Activated T-helper 1 cell treated with anti-CD3 and anti-CD28 coated beads, Interleukin-12 subunit alpha, Interleukin-12 subunit beta, Interleukin-2, Interleukin-4 antibody, amounts not matched to agents 30 ng/mL and 10 ng/mL and 1 ng/mL, durations not matched to agents 14 hours and 24 hours and 36 hours (primary cell): ENCODE measurements at places on chromosomes 4 and X. TPM values are rescaled to one million over a fixed set of nuclear protein-coding genes. Genes with fewer than 3 reads are reported as not detected.

GRCh38 chr4:106650701-106651100, 282.1 kb upstream of the GIMD1 start:
- no peak for DNase-seq

GRCh38 chr4:70041652-70042286, 8.5 kb upstream of the HTN1 start:
- DNase-seq: no peak

- DNase-seq: no peak
Observed at GRCh38 chr4:155403886-155404285, 27.1 kb upstream of the MAP9 start.

DNA sequence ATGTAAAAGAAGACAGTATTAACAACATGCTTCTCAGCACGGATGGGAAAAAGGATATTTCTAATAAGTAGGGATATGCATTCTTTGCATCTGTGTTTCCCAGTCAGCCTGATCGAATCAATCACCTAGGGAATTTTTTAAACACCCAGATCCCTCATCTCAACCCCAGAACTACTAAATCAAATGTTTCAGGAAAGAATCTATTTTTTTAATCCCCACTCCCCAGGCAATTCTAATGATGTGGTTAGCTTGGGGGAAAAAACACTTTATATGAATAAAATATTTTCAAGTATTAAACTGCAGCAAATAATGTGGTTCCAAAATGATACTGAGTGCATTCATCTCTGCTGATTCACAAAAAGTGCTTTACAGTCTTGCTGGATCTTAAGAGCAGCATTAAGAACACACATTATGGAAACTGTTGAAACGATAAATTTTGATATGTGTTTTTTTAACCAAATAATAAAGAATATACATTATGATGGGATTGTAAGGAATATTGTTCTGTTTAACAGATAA, 68.7 kb upstream of the GUCY1A1 start:
- DNase-seq: no peak

GRCh38 chr4:176779421-176779820, 13.3 kb downstream of the VEGFC start:
- no peak for DNase-seq

GRCh38 chr4:147761218-147761883, 29.5 kb downstream of the ARHGAP10 start:
- DNase-seq: no peak

GRCh38 chr4:145347684-145348083, 134.0 kb upstream of the SMAD1 start:
- no peak for DNase-seq

DNA sequence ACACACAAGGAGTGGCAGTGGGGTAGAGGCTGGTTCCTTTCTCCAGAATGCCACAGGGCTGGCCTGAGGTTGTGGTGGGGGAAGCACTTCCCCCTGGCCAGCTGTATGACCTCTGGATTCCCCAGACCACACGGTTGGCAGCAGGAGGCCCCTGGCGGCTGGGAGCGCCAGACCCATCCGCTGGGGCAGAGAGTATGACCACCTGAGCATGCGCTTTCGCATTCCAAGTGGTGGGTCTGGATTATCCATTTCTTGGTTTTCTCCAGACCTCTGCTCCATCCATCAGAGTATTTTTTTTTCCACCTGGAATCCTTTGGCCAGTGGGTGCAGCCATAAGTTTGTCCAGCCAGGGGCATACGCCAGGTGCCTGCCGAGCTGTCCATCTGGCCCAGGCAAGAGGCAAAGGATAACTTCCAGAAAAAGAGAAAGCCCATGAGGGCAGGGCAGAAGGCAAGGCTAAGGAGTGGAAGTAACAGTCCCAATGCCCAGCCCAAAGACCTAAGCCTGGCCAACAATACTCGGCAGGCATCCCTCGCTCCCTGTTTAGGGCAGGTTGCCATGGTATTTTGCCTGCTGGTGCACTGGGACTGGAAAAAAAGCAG, 39.3 kb downstream of the NHSL2 start:
- DNase-seq: no peak

- DNase-seq: no peak
Observed at GRCh38 chr4:10635091-10635490, 49.5 kb downstream of the CLNK start.

DNA sequence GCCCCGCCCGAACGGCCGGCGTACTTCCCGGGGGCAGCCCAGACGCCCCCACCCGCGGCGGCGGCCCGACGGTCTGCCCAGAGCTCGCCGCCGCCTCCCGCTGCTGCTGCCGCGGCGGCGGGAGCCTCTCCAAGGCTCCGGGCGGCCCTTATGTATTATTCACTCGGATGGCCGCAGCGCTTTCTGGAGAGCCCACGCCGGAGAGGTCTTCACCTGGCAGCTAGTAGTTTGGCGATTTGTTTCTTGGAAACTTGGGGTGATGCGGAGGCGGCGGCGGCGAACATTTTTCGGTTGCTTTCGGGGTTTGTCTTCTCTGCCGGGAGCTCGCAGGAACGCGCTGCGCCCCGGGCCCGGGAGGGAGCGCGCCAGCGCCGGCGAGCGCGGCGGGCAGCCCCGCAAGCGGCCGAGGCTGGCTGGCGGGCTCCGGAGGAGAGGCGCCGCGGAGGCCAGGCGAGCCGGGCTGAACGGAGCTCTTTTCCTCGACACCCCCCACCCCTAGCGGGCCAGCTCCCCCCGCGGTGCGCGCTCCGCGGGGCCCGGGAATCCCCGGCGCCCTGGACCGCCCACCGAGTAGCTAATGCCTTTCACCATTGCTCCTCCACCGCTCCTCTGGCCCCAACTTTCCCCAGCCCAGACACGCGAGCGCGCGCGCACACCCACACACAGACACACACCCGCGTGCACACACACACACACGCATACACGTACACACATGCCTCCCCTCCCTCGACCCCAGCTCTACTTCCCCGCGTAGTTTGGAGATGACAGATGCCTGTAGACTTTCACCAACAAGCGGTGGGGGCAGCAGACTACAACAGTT, 113.5 kb downstream of the DHX15 start:
- no peak for DNase-seq

DNA sequence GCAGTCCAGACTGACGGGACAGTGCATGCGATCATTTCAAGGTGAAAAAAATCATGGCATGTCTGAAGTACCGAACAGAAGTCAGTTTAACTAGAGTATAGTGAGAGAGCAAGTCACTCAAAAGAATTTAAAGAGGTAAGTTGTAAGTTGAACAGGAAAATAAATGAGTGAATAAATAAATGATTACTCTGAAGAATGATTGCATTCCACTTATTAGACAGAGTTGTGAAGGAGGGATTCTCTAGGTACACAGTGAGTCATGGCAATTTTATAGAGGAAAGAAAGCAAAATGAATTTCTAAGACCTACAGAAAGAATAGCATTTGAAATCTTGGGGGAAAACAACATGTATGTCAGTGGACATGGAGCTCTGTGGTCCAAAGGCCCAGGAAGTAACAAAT, 37.1 kb upstream of the SLC7A11 start:
- no peak for DNase-seq

Gene CYLC1
- not detected in 2 replicates for total RNA-seq

Gene MTNR1A
- total RNA-seq: not detected in 2 replicates

Gene GLRA3
- not detected in 2 replicates for total RNA-seq
